ENCODE measurements at places on chromosomes 11 and 22.

GRCh38 chr11:108498816-108499408 lies 728 bp upstream of the POGLUT3 start:
- DNase-seq, result no peak

- no peak for DNase-seq
These were observed 49.4 kb downstream of the RSF1 start for GRCh38 chr11:77771135-77771534.

DNA sequence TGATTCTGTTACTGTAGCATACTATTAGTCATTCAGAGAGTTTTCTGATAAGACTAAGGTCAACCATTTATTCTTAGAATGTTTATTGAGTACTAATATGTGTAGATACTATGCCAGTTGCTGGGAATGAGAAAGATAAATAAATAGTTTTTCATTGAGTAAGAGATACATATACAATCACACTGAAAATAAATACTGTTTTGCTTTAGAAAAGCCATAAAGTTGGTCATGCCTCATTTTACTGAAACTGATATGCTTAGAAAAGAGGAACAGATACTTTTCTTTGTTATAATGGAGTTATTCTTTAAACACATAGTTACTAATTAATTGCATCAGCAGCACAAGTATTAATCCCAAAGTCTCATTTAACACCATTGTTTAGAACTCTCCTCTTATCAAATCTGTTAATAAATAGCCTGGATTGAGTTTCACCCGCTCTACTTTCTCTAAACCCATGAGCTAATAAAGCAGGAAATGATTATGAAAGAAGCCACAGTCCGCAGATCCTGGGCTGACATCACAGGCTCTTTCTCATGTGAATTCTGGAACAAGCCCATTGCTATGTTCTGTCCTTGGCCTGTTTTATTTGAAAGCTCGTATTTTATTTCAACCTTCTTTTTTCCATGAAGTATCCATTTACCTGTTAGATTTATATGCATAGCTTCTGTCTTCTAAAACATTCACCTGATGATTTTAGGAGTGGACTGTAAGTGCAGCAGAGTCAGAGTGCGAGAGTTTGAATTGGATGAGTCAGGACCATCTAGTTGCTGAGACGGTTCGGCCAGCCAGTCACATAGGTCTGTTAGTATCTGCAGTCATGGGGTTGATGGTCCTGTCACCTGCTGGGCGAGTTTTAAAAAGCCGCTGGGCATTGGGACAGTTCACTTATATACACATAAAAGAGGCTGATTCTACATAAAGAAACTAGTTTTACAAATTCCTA lies 35.5 kb downstream of the PIWIL4 start:
- DNase-seq, result no peak

GRCh38 chr11:107271425-107271824 lies 186.2 kb downstream of the CWF19L2 start:
- no peak for DNase-seq

DNA sequence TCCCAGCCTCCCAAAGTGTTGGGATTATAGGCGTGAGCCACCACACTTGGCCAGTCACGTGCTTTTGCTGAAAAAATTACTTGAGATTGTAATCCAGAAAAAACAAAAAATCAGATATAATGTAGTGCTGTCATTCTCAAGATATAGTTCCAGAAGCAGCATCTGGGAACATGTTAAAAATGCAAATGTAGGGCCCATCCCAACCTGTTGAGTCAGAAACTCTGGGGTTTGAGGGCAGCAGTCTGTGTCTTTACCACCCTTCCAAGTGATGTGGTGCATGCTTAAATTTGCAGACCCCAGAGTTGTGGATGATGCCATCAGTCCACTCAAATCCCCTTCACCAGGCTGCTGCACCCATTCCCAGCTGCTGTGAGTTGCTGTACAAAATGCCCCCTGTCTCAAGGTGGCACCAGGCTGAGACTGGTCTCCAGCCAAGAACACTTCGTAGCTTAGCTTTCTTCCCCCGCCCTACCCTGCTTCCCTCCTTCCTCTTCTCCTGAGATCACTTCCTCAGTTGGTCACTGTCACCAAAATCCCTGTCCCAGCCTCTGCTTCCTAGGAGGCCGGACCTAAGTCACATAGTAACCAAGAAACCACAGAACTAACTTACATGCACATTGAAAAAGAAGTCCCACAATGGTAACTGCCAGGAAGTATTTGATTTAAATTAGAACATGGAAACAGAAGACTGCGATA lies 18.2 kb upstream of the ARRB1 start:
- DNase-seq, result no peak

GRCh38 chr11:27304514-27304913 lies 58.5 kb downstream of the CCDC34 start:
- no peak for DNase-seq

DNA sequence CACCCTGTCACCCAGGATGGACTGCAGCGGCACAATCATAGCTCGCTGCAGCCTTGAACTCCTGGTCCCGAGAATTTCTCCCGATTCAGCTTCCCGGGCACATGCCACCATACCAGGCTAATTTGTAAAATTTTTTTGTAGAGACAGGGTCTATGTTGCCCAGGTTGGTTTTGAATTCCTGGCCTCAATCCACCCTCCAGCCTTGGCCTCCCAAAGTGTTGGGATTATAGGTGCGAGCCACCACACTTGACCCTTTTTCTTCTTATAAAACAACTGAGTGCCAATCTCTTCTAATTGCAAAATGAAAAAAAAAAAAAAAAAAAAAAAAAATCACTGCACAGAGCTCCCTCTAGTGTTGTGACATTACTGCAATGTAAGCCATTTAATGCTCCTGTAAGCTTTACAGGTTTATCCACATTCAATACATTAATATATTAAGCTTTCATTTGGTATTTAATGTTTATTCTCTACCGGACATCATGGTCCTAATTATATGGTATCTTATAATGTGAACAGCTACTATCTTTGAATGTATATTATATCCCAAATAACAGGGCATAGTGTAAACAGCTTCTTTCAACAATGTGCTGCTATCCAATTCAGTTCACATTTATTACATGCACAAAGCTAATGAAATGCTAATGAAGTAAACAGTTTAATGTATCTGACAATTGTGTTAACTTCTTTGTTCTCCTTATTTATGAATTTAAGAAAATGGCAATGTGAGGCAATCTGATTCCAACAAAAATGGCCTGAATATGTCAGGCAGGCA lies 44.6 kb downstream of the COPB1 start:
- DNase-seq, result no peak

- DNase-seq, result no peak
These were observed 2.0 kb upstream of the RRAS2 start for GRCh38 chr11:14360976-14361375.

DNA sequence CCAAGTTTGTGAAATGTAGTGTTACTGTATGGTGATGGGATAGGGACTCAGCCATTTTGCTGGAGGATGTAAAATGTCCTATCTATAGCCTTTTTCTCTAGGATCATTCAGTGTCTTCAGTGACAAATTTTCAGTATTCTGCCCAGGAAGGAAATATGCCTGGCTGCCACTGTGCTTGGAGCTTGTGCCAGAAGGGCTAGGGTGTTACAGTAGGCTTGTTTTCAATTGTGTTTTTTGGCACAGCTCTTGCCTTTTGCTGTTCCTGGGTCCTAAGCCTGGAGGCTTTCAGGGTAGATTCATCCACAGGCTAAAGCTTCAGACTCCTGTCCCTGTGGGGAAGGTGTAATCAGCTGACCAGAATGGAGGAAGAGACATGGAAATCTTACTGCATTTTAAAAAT lies 22.0 kb upstream of the PHOX2A start:
- DNase-seq, result no peak

GRCh38 chr11:2801711-2802388 lies 83.7 kb downstream of the CDKN1C start:
- DNase-seq, result no peak

GRCh38 chr11:72202571-72202970 lies 10.6 kb downstream of the FOLR1 start:
- no peak for DNase-seq

DNA sequence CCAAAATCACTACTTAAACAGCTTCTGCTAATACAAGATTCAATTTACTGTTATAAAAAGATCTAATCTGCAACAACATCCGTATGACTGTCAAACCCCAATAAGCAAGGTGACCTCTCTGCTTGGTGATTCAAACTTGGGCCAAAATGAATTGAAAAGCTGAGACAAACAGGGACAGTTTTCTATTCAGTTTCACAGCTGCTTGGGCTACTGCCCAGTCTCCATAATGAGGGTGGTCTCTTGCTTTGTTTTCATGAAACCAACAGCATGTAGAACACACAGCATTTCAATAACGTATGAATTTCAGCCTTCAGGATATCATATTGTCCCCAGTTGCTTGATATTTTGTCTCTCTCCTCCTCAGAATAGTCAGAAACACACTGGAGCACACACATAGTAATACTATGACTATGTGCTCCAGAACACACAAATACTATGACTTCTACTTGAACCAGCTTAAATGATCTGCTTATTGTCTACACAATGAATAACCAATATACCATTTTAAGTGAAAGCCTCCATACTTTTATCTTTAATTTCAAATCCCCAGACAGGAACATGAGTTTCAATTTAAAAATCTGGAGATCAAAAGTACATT lies 285.0 kb downstream of the TTC28 start:
- no peak for DNase-seq

DNA sequence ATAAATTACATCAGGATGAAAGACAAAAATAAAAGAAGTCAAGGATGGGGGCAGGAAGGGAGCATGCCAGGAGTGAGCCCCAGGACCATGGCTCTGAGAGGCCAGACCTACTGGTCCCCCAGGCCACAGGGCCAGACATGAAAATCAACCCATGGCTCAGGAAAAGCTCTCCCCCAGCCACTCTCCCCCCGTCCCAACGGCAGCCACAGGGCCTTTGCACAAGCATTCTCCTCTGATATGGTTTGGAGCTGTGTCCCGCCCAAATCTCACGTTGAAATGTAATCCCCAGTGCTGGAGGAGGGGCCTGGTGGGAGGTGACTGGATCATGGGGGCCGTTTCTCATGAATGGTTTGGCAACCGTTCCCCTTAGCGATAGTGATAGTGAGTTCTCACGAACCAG lies 80.8 kb upstream of the ANO1 start:
- no peak for DNase-seq

- no peak for DNase-seq
These were observed 15.6 kb upstream of the JAM3 start for GRCh38 chr11:134052988-134053945.

- no peak for DNase-seq
These were observed 11.1 kb upstream of the CSTF3 start for GRCh38 chr11:33172345-33172744.

- DNase-seq, result no peak
These were observed 43.0 kb upstream of the CD5 start for GRCh38 chr11:61059260-61059752.

GRCh38 chr22:20604776-20605221 lies 97.4 kb downstream of the MED15 start:
- DNase-seq, result no peak

- no peak for DNase-seq
These were observed 34.5 kb upstream of the RAPSN start for GRCh38 chr11:47483457-47483856.

GRCh38 chr11:824942-825341 lies 2.8 kb upstream of the CRACR2B start:
- DNase-seq, result no peak

- peak; percentile 62 for DNase-seq
These were observed 3.9 kb downstream of the HTATIP2 start for GRCh38 chr11:20367313-20367948.

DNA sequence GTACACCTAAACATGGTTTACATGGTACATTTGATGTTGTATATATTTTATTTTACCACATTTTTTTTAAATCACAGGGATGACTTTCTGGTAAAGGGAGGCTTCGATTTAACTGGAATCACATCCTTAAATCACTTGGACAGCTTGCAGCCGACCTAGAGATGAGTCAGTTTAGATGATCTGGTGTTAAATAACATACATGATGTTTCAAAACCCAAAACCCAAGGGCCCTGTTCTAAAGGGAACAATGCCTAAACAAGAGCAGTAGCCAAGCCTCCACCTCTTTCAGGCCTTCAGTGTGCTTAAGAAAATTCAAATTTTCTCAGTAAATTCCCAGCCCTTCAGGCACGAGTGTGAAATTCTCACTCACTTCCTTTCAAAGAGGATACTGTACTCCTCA lies 108.8 kb downstream of the WT1 start:
- no peak for DNase-seq

GRCh38 chr11:13143486-13144297 lies 133.9 kb upstream of the BMAL1 start:
- DNase-seq, result no peak

DNA sequence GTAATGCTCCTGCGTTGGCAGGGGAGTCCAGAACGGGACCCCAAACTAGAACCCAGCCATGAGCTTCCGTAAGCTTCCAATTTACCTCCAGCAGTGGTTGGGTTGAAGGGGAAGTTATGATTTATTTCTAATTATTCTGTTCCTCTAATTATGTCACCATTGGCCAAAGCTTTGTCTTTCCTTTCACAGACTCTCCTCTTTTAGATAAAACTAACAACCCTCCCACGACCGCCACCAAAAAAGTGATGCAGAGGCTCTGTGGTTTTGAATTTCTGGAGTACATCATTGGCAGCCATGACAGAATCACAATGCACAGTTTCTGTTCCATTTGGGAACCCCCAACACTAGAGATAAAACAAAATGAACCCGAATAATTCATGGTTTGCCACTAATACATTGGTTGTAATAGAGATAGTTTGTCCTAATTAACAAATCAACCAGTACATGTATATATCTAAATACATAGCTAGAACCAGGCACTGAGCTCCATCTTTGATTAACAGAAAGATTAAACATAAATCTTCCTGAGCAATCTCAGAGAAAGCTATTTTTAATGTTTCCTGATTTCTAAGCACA lies 64.3 kb downstream of the ETS1 start:
- peak; percentile 51 for DNase-seq

GRCh38 chr11:15101072-15101709 lies 13.5 kb upstream of the INSC start:
- DNase-seq, result peak; percentile 28

DNA sequence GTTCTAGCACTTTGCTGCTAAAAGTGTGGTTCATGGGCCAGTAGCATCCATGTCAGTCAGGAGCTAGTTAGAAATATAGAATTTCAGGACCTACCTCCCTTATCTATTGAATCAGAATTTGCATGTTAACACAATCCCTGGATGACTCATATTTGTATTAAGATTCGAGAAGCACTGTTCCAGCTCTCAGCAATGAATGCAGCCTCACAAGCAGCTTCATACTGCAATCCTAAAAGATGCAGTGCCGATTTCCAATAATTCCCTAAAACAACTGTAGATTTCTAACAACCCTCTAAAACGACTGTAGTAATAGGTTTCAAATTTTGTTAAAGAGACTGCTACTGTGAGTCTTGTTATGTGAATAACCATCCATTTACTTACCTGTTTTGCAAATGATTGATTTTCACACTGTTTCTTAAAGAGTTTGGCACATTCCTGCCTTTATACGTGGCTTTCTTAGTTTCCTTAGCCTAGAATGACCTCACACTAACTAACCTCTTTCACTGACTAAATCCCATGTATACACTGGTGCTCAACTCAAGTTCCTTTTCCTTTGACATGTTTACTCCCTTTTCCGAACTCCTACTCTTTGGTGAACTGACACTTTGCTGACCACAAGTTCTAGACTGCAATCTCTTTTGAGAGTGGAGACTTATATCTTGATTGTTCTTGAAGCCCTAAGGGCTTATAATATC lies 511.8 kb downstream of the METTL15 start:
- DNase-seq, result no peak

GRCh38 chr11:27060816-27061460 lies 20.3 kb downstream of the BBOX1 start:
- no peak for DNase-seq

- no peak for DNase-seq
These were observed 70.8 kb downstream of the LIF start for GRCh38 chr22:30175690-30176288.

GRCh38 chr11:126310200-126310991 lies 6.5 kb downstream of the DCPS start:
- DNase-seq, result peak; percentile 39
